ENCODE measurements at places on chromosomes 7 and 10.

- DNase-seq: no peak
Measured at GRCh38 chr7:134315679-134316538, 821 bp downstream of the SLC35B4 start.

- no peak for DNase-seq
Measured at GRCh38 chr7:32447218-32447617, 43.0 kb downstream of the LSM5 start.

- no peak for DNase-seq
Measured at GRCh38 chr10:99665304-99665703, 6.0 kb downstream of the ENTPD7 start.

GRCh38 chr7:24477398-24478136 lies 95.7 kb upstream of the PALS2 start:
- no peak for DNase-seq

- DNase-seq: no peak
Measured at GRCh38 chr10:125127110-125127509, 33.3 kb downstream of the CTBP2 start.

- no peak for DNase-seq
Measured at GRCh38 chr7:91310830-91311460, 46.7 kb downstream of the FZD1 start.

GRCh38 chr10:126525326-126525725 lies 137.0 kb upstream of the ADAM12 start:
- DNase-seq: no peak

- DNase-seq: no peak
Measured at GRCh38 chr7:31688372-31688771, 1.4 kb downstream of the PPP1R17 start.

GRCh38 chr7:134690016-134690415 lies 43.4 kb downstream of the BPGM start:
- DNase-seq: no peak

- no peak for DNase-seq
Measured at GRCh38 chr7:42736931-42737330, 174.9 kb downstream of the C7orf25 start.

GRCh38 chr7:148116195-148116594 lies 474.4 kb upstream of the C7orf33 start:
- DNase-seq: no peak

GRCh38 chr10:69865450-69865849 lies 63.7 kb downstream of the COL13A1 start:
- no peak for DNase-seq

DNA sequence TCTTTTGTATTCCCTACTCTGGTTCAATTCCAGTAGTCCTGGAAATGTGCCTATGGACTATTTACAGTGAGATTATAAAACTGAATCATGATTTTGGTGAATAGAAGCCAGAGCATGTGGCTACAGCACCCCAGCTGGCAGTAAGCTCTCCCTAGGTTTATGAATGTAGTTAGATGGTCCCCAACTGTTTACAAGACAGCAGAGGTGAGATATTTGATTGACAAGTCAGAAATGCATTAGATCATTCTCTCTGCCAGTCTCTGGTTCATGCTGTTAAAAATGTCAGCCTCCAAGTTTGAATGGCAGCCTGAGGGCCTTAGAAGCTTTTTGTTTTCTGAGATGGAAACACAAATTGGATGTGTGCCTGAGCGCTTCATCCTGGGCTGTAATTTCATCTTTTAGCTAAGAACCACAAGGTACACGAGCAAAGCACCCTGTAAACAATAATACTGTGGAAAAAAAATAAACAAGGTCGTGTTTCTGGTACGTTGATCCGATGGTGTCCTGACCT lies 85.0 kb downstream of the BTRC start:
- no peak for DNase-seq

GRCh38 chr7:38232502-38233366 lies 40.7 kb downstream of the TARP start:
- no peak for DNase-seq

DNA sequence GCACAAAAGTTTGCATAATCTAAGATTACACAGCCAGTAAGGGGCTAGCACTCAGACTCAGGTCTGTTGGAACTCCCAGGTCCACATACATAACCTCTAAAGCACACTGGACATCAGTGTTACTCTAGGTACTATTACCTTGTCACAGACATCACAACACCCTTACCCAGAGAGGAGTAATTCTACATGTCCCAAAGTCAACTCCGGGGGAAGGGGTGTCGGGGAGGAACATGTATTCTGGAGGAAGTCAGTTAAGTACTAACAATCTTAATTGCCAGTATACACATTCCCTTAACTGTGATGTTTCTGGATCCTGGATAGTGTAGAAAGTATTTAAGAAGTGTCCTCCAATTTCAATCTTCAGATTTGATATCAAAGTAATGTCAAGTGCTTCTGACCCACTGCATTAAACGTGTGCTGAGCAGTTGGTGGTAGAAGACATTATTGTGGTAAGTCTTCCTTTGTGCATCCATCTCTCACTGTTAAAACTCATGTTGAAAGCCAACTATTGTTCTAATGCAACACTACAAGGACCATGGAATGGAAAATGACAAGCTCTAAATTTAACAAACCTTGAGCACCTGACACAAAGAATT lies 155.4 kb downstream of the CRPPA start:
- DNase-seq: no peak

DNA sequence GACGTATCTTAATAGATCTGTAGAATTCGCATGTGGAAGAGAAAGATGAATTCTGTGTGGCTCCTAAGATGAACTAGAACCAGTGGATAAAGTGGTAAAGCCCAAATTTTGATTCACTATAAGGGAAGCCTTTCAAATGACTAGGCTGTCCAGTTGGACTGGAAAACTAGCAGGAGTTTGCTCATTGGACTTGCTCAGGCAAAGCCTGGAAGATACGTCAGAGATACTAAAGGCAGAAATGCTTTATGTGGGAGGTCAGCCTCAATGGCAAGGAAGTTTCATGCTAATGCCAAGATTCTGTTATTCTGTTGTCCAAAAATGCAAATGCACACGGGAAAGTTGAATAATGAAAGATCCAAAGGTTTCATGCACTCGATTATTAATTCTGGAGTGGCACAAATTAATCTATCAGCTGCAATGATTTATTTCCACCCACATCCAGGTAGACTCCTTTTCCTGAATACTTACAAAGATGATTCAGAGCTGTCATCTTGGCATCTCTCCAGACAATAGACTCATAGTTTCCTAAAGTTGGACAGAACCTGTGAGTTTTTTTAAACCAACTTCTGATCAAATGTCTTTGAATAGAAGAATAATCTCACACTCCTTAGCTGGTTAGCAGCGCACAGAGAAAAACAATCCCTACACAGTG lies 20.5 kb upstream of the PPP1R3C start:
- DNase-seq: no peak

GRCh38 chr10:42987575-42987974 lies 89.3 kb upstream of the RET start:
- DNase-seq: no peak

- no peak for DNase-seq
Measured at GRCh38 chr7:82566752-82567151, 123.2 kb upstream of the CACNA2D1 start.

Data from NCI-H2171 (cell line).